Activated naive CD4-positive, alpha-beta T cell treated with anti-CD3 and anti-CD28 coated beads, Interleukin-2, amount 50 U/mL, for 72 hours (primary cell): ENCODE measurements at places on chromosomes 12 and 14.

DNA sequence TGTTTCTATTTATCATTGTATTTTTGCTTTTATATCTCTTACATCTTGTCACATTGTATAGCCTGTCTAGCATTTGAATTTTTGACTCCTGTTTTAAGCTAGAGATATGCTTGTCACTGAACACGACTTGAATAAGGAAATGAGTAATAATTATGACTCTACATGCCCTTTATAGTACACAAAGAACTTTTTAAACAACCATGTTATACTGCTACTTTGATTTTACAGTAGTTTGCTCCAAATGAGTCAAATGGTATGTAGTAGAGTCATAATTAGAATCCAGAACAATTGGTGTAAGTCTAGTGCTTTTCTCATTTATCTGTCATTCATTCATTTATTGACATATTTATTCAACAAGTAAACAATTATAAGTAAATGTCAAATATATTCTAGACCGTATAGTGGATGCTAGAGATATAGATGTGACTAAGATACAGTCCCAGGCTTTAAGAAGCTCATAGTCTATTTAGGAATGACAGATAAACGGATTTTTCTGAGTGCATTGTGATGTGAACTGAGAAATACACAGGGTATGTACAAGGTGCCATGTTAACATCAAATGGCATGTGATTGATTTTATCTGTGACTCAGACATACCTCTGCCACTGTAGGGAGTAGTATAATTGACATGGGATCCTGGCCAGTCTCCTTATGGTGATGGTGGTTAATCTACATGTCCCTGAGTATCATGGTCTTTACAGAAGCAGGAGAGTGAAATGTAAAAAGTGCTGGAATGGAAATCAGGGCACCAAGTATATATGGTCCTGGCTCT is 799.7 kb downstream of the DIO2 start:
- no peak for DNase-seq

GRCh38 chr12:112153181-112153892 is 28.0 kb downstream of the TRAFD1 start:
- DNase-seq = no peak

- DNase-seq = no peak
These were observed 55.5 kb upstream of the TTC7B start for GRCh38 chr14:90871605-90872233.

DNA sequence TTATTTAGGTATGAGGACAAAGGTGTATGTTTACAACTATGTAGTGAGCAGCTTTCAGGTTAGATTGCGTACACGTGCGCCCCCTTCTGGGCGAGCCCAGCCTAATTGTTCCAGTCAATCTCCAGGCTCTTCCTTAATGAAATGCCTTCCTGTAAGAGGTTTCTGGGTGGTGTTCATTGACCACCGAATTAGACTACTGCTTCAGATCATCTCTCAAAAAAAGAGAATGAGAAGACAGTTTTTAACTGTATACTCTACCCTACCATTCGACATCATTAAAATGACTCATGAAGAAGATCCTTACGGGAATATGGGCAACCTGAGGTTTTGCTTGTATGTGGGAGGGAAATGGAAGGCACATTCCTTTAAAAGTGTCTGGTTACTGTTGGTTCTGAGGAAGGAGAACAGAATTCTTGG is 2.1 kb downstream of the LUM start:
- peak; percentile 70 for DNase-seq

- no peak for DNase-seq
These were observed 234.0 kb downstream of the ADAMTS20 start for GRCh38 chr12:43318021-43318420.

GRCh38 chr14:98962118-98962517 is 309.9 kb downstream of the BCL11B start:
- DNase-seq = no peak

DNA sequence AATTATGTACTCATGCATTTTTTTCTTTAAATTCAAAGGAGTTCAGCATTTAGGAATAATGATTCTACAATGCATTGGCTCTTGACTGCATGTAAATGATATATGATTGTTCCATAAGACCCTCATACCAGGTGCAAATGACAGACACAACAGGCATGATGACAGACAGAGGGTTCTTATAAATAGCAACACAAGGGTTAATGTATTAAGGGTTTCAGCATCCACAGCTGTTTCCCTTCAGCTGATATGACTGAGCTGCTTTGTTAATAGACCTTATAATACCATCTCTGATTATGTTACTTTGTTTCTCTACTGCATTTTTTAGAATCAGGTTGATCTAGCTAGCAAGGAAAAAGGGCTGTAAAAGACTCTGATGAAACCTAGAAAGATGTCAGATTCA is 90.8 kb upstream of the TMTC2 start:
- no peak for DNase-seq

DNA sequence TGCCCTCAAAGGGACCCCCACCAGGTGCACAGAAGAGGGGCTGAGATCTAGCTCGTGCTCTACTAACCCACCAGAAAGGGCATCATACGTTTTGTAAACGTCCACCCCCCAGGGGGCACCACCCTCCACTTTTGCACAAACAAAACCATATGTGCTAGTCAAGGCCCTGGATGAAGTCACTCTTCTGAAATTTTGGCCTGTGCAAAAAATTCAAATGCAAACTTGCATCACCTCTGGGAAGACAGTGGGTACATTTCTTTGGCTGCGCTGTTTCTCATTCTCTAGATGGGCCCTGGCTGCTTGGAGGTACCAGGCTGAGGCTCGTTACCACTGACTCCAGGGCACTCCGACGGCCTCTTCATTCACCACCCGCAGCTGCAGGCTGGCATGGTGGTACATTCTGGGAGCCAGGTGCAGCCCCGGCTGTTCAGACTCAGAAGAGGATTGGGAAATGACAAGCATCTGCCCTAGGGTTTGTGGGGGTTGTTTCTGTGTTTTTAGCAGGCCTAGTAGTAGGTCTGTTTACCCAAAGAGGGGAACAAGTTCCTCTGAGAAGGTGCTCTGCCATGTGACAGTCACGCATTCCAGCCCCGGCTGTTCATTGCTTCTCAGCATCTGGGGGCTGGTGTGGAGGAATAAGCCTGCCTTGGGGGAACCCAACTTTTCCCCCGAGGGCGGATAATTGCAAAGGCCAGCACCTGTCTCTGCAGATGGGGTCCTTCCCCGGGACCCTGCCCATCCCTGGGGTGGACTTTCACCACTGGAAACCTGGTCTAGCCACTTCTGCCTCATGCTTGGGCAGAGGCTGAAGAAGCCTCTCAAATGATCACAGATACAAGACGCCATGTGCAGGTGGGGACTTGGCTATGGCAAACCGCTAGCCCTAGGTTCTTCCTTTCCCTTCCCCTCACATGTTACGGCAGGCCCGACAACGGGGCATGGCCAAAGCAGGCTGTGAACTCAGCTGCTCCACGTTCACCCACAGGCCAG is 147.6 kb downstream of the DPF3 start:
- no peak for DNase-seq

DNA sequence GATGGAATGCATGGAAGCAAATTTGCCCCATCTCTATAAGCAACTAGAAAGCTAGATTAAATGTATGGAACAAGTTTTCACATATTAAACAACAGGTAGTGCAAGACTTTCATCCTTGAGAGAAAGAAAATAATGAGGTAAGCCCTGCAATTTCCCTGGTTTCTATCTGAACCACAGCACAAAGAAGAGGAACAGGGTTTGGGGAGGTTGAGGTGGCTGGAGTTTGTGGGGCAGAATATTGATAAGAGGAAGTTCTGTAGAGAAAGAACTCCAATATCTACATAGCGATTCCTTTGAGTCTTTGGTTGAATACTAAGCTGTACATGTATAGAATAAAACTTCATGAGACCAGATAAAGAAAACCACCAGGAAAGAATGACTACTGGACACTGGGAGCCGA is 96.3 kb upstream of the CCND2 start:
- no peak for DNase-seq
